ENCODE measurements at places on chromosomes 1 and 21. TPM values are rescaled to one million over a fixed set of nuclear protein-coding genes. Genes with fewer than 3 reads are reported as not detected.

DNA sequence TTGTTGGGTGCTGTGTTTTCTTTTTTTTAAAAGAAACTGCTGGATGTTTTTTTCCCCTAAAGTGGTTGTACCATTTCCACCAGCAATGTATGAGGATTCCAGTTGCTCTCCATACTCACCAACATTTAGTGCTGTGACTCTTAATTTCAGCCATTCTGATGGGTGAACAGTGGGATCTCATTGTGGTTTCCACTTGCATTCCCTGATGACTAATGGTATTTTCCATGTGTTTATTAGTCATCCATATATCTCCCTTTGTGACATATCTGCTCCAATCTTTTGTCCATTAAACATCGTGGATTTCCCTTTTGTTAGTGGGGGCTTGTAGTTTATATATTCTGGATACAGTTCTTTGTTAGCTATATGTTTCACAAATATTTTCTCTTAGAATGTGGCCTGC lies 206.0 kb downstream of the CAMTA1 start:
- peaks cover 32% of the 10 kb centered on the region for H3K4me1 ChIP-seq
- no peaks in the 10 kb centered on the region for H3K27me3 ChIP-seq
- H3K36me3 ChIP-seq, result no peaks in the 10 kb centered on the region
- DNase-seq, result no peak
- H3K4me3 ChIP-seq, result no peak overlapping the region

DNA sequence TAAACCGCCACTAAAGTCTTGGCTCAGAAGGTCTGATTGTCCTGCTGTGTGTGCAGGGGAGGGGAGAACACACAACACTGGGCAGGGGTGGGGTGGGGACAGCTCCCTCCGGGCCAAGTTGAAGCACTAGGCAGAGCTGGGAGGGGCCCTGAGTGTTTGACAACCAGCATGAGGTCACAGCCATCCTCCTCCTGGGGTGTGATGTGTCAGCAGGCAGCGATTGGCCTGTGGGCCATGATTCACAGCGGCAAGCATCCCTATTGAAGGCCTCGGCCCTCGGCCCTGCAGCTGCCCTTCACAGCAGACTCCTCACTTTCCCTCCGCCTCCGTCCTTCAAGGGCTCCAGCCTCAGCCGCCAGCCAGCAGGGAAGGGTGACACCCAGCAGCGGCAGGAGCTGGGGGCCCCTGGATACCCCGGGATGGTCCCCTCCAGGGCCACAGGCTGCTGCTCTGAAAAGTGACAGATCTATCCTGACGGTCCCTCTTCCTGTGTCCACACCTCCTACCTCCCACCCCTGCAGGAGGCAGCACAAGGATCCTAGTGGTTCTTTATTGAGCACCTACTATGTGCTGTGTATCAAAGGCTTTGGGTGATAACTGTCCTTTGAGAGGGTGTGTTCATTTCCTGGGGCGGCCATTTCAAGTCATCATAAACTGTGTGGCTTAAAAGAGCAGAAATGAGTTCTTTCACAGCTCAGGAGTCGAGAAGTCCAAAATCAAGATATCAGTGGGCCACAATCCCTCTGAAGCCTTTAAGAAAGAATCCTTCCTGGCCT lies 66.0 kb upstream of the SLC25A33 start:
- H3K27me3 ChIP-seq, result no peaks in the 10 kb centered on the region
- H3K27ac ChIP-seq, result no peak overlapping the region
- H3K36me3 ChIP-seq, result no peaks in the 10 kb centered on the region
- DNase-seq, result no peak
- H3K4me3 ChIP-seq, result no peak overlapping the region

The DNALI1 gene
- 10.5 TPM for total RNA-seq

GRCh38 chr1:65698590-65698989 lies 94.1 kb upstream of the PDE4B start:
- no peaks in the 10 kb centered on the region for H3K36me3 ChIP-seq
- H3K27ac ChIP-seq, result no peak overlapping the region
- no peaks in the 10 kb centered on the region for H3K27me3 ChIP-seq
- H3K4me1 ChIP-seq, result no peaks in the 10 kb centered on the region
- no peak overlapping the region for H3K4me3 ChIP-seq

The FCAMR gene
- total RNA-seq, result not detected

GRCh38 chr1:172383536-172383935 lies 36.9 kb upstream of the C1orf105 start:
- no peaks in the 10 kb centered on the region for H3K36me3 ChIP-seq
- no peak overlapping the region for H3K4me3 ChIP-seq
- peaks cover 46% of the 10 kb centered on the region for H3K4me1 ChIP-seq

- no peak overlapping the region for H3K27ac ChIP-seq
- peaks cover 24% of the 10 kb centered on the region for H3K36me3 ChIP-seq
- no peak overlapping the region for H3K4me3 ChIP-seq
- DNase-seq, result no peak
- H3K27me3 ChIP-seq, result no peaks in the 10 kb centered on the region
These were observed 32.5 kb upstream of the ASPM start for GRCh38 chr1:197178998-197179397.

- no peak overlapping the region for H3K27ac ChIP-seq
- peaks cover 18% of the 10 kb centered on the region for H3K4me1 ChIP-seq
- no peaks in the 10 kb centered on the region for H3K27me3 ChIP-seq
These were observed 12.2 kb downstream of the SH3BP5L start for GRCh38 chr1:248813546-248813945.

DNA sequence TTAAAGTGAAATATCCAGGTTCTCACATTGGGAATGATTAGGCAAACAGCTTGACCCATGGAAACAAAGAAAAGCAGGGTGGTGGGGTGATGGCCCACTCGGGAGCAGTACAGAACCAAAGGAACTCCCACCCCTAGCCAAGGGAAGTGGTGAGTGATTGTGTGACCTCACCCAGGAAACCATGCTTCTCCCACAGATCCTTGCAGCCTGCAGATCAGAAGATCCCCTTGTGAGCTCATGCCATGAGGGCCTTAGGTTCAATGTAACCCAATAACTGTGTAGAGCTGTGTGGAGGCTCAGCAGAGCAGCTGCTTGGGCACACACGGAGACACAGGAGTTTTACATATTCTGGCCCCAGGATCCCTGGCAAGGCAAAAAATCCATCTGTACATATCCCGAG lies 311.8 kb upstream of the DPYD start:
- no peaks in the 10 kb centered on the region for H3K4me1 ChIP-seq
- H3K36me3 ChIP-seq, result peaks cover 25% of the 10 kb centered on the region
- no peak overlapping the region for H3K4me3 ChIP-seq
- peaks cover 8% of the 10 kb centered on the region for H3K27me3 ChIP-seq

The CORT gene
- 0.66 TPM for total RNA-seq

GRCh38 chr1:232694475-232694874 lies 64.5 kb upstream of the SIPA1L2 start:
- H3K36me3 ChIP-seq, result no peaks in the 10 kb centered on the region
- DNase-seq, result no peak
- H3K4me1 ChIP-seq, result peaks cover 8% of the 10 kb centered on the region
- H3K4me3 ChIP-seq, result no peak overlapping the region
- H3K27me3 ChIP-seq, result peaks cover 12% of the 10 kb centered on the region

DNA sequence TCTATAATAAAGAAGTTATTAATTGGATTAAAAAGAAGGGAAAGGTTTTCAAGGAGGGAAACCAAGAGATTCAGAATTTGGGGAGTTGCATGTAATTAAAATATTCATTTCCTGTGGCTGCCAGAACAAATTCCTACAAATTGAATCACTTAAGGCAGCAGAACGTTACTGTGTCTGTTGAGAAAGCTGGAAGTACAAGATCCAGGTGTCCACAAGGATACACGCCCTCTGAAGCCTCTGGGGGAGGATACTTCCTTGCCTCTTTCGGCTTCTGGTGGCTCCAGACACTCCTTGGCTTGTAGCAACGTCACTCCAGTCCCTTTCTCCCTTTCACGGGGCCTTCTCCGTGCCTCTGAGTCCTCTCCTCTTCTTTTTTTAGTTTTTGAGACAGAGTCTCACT lies 67.9 kb downstream of the KAZN start:
- DNase-seq, result no peak
- H3K27ac ChIP-seq, result no peak overlapping the region
- H3K4me1 ChIP-seq, result peaks cover 23% of the 10 kb centered on the region
- H3K4me3 ChIP-seq, result no peak overlapping the region
- no peaks in the 10 kb centered on the region for H3K27me3 ChIP-seq
- H3K36me3 ChIP-seq, result peaks cover 11% of the 10 kb centered on the region
